ENCODE measurements at places on chromosomes 3 and 15.

DNA sequence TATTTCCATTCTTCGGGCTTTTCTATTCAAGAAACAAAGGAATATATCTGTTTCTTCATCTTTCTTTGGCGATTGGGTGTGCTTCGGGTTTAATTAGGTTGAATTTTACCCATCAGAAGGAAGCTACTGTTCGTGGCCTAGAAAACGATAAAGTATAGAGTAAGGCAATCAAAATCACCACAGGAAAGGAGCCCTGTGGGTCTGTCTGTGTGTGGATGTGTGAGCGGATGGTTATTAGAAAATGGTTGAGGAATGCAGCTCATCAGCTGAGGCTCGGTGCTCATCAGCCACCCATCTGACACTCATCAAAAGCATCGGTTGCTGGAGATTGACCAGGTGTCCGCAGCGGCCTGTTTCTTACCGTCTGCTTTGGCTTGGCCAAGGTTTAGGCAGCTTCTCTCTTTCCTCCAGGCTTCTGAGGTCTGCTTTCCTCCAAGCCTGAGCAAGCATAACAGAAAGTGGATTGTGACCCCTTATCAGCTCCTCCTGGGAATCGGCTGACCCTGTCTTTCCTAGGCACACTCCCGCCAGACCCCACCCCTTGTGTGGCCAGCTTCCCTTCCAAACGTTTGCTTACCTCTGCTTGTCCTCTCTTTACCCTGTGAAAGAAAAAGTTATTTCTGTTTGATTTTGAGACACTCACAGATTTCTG, 17.6 kb upstream of the ISLR start:
- DNase-seq = no peak

DNA sequence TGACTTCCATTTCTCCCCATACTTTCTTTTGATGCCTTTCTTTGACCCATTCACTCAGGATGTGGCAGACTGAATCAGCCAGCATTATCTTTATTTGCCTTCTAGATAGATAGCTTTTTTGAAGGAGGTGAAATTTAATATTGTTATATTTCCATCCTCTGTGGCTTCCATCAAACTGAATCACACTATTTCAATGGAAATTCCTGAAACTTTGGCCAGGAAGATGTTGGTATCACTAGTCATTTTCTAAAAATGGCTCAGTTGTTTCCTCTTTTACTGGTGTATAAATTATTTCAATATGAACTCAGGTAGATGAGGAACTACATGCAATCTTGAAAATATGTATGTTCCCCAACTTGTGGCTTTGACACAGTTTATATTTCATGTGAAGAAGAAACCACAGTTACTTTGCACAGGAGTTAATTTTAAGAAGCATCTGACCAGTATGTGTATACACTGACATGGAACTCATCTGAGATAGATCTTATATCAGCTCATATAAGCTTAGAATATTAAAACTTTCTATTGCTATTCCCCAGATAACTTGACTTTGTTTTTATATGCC, 248.3 kb downstream of the CGGBP1 start:
- DNase-seq = no peak

- no peak for DNase-seq
Measured at GRCh38 chr3:182138393-182138792, 426.7 kb downstream of the SOX2 start.

- DNase-seq = no peak
Measured at GRCh38 chr15:72086920-72087648, 30.9 kb downstream of the MYO9A start.

- DNase-seq = no peak
Measured at GRCh38 chr3:49158103-49158709, 7.9 kb downstream of the CCDC71 start.

GRCh38 chr3:169173231-169173630, 490.3 kb downstream of the MECOM start:
- DNase-seq = no peak

GRCh38 chr3:60610441-60611112, 640.7 kb downstream of the FHIT start:
- DNase-seq = peak; percentile 49

GRCh38 chr3:102237181-102237580, 197.6 kb upstream of the ZPLD1 start:
- DNase-seq = no peak

- no peak for DNase-seq
Measured at GRCh38 chr15:39462691-39463090, 118.2 kb upstream of the THBS1 start.

- no peak for DNase-seq
Measured at GRCh38 chr3:23819599-23820360, 14.0 kb downstream of the UBE2E1 start.

DNA sequence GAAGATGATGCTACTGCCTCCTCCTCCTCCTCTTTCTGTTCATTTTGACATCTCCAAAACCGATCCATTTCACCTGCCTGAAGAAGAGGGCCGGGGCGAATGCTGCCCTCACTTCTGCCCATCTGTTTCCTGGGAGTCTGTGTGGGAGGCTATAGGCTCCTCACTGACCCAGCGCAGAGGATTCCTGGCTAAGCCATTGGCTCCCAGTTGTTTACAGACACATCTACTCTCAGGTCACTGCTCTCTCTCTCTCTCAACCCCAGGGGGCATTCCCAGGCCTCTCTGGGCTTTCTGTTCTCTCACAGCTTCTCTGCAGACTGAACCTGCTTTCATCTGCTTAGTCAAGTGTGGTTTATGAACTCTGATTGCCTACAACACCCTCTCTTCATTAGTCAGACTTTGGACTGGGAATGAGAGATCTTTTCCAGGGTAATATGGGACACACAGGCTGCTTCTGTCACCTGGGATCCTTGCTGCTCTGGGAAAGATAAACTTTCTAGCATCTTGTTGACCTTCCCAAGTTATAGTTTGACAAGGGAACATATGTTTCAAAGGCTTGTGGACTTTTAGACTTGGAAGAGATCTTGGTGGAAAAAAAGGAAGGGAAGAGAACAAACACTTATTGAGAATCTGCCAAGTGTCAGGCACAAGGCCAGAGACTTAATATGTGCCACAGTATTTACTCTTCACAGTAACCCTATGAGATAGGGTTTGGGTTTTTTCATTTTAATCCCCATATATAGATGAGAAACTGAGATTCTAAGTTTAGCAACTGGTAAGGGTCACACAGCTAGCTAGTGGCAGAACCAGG, 30.2 kb upstream of the USP3 start:
- DNase-seq = no peak

DNA sequence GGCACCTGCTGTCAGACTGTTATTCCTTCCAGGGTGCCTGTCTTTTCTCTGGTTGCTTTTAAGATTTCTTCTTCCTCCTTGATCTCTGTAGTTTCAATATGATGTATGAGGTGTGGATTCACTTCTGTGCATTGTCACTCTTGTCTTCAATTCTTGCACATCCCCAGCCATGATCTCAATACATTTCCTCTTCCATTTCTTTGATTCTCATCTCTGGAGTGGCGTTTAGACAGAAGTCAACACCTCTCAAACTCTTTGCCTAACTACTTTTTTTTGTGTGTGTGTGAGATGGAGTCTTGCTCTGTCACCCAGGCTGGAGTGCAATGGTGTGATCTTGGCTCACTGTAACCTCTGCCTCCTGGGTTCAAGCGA, 224.4 kb upstream of the LYSMD4 start:
- DNase-seq = no peak

GRCh38 chr15:80736560-80736959, 41.5 kb downstream of the ABHD17C start:
- DNase-seq = no peak

DNA sequence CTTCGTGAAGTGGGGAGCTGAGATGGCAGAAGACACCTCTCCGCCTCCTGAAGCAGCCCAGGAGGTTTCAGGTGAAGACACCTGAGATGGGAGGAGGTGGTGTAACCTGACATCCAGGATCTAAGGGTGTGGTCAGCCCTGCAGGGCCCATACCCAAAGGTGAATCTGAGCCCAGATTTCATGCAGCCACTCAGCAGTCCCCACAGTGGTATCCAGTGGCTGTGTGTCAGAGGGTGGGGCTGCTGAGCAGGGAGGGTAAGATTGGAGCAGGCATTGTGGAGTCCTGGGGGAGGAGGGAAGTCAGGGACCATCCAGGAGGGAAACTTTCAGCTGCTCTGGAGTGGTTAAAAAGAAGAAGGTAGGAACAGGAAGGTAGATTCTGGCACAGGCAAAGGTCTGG, 46.0 kb upstream of the SMAD6 start:
- no peak for DNase-seq

GRCh38 chr15:23039917-23040281, 530 bp upstream of the TUBGCP5 start:
- no peak for DNase-seq

- peak; percentile 1 for DNase-seq
Measured at GRCh38 chr3:129690406-129690805, 83.9 kb upstream of the PLXND1 start.

- DNase-seq = no peak
Measured at GRCh38 chr3:55629432-55629831, 142.3 kb upstream of the WNT5A start.

DNA sequence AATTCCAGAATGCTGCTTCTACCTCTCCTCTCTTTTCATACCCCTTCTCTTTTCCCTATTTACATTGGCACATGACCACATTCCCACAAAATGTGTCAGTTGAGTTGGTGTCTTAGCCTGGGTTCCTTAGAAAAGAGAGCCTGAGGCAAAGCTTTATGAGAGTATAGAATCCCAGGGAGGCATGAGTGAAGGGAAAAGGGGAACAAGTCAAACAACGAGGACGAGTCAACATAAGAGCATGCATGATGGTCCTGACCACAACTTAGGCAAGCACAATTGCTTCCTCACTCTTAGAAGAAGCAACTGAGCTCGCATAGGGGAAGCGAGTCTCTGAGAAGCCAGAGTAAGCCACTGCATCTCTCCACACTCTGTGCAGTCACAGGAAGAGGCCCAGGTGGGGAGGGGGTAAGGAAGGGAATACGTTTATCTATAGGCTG, 15.4 kb upstream of the ZNF774 start:
- no peak for DNase-seq

DNA sequence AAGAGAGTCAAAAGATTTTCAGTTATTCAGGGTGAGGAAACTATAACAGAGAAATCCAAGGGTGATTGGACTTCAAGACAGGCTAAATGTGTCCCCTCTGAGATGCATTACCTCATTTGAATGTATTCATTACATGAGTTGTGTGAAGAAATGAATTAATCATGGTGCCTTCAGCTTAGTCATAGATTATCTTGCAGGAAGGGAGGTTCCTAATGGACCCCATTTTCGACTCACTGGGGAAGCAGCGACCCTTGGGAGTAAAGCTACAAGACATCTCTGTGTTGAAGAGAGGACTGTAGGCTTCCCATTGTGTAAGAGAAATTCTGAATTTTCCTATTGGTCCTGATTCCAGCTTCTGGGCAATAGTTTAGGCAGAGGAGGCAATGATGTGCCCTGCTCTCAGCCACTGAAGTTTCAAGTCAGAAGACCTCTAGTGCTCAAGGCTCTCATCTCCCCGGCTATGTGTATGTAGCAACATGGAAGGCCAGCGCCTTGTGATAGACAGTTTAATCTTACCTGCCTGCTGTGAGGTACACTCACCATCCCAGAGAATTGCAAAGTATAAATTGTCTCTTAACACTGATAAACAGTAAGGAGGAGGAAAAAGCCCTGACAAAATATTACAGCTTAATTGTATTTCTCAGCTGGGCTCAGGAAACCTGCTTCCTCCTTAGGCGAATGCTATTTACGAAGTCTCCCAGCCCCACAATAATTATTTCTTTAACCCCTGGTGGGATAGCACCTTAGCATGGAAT, 133.8 kb downstream of the PDCD6IP start:
- DNase-seq = no peak

- DNase-seq = no peak
Measured at GRCh38 chr15:29091666-29092065, 178.0 kb downstream of the NSMCE3 start.

DNA sequence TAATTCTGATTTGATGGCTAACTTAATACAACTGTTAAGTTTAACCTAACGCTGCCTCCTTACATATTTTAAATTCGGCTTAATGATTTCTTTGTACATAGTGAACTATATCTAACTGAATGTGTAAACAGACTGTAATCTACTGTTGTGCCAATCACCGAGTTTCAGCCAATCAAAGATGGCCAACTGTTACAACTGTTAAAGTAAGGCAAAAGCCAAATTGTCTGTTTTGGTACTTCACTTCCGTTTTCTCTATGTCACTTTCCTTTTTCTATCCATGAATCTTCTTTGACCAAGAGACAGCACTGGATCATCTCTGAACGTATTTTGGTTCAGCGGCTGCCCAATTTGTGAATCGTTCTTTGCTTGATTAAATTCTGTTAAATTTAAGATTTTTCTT, 137.0 kb downstream of the LMLN start:
- no peak for DNase-seq

DNA sequence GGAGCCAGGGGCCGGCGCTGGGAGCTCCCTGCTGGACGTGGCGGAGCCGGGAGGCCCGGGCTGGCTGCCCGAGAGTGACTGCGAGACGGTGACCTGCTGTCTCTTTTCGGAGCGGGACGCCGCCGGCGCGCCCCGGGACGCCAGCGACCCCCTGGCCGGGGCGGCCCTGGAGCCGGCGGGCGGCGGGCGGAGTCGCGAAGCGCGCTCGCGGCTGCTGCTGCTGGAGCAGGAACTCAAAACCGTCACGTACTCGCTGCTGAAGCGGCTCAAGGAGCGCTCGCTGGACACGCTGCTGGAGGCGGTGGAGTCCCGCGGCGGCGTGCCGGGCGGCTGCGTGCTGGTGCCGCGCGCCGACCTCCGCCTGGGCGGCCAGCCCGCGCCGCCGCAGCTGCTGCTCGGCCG, 1.5 kb downstream of the SMAD6 start:
- DNase-seq = no peak

DNA sequence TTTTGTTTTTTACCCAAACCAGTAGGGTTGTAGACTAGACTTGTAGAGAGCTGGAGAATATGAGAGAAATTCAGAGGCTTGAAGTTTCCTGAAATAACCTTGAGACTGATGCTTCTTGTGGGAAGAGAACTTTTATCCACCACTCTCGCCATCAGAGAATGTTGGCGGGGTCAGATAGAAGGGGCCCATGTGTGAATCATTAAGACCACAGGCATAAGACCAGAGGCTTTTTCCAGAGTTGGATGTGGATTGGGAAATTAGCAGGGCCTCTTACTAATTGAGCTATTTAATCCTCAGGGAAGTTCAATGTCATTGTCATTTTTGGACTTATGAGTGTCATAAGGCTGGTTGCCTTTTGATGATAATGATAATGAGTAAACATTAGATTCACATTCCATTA, 246.9 kb upstream of the THRB start:
- no peak for DNase-seq

GRCh38 chr3:14801668-14802380, 16.9 kb upstream of the FGD5 start:
- DNase-seq = no peak

- DNase-seq = no peak
Measured at GRCh38 chr3:25429361-25430286, 1.6 kb downstream of the RARB start.

DNA sequence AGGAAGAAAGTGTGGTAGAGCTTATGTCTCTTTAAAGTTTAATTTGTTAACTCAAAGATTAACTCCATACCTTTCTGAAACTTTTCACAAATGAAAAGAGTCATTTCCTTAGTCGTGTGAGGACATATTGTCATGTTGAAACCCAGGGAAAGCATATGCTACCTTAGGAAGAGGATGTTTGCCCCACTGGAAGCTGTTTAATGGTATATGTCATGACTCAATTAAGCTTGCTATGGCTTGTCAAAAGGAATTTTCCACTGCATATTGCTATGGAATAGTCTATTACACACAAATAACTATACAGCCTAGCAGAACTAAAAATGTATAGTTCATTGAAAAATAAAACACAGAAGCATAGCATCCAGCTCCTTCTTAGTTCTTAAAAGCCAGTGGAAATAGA, 69.9 kb downstream of the NSUN3 start:
- no peak for DNase-seq

- DNase-seq = no peak
Measured at GRCh38 chr3:196195664-196196265, 15.4 kb downstream of the ZDHHC19 start.

Measured in AG09309 (cell line).